ENCODE measurements at places on chromosomes 7 and 10.
A peak's percentile ranks its signal among the peaks of the same experiment; 100 is the strongest.

DNA sequence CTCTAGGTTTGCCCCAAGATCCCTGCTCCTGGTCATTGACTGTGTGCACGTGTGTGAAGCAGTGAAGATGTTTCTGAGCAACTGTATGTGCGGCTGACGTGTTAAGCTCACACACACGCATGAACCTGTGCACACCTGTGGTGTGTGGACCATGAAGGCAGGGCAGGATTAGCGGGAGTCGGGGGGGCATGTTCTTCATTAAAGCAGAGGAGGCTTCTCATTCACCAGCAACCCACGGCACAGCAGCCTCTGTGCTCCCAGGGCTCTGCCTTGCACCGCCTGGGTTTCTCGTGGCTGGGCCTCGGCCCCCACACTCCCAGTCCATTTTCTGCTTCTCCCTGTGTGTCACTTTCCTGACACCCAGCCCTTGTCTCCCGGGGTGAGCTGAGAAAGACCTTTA is 824 bp upstream of the TACR2 start:
- DNase-seq, result no peak

- DNase-seq, result no peak
Observed at GRCh38 chr7:72781631-72782030, 46.4 kb downstream of the TYW1B start.

GRCh38 chr7:32047075-32047474 is 23.1 kb downstream of the PDE1C start:
- DNase-seq, result no peak

DNA sequence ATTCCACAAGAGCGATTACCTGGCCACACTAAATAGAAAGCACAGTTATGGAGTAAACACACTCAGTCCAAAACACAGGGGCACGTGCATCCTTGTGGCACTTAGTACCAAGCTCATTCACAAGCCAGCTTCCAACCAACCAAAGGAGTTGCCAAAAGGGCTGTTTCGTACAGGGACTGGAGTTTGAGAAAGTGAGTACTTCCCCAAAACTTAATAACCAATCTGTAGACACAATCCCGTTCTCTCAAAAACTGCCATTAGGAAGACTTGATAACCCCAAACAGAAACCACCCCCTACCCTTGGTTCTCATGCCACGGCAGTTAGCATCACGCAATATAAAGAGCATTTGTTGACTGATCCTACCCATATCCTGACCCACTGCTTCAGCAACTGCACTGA is 166.2 kb upstream of the ASAH2 start:
- no peak for DNase-seq

DNA sequence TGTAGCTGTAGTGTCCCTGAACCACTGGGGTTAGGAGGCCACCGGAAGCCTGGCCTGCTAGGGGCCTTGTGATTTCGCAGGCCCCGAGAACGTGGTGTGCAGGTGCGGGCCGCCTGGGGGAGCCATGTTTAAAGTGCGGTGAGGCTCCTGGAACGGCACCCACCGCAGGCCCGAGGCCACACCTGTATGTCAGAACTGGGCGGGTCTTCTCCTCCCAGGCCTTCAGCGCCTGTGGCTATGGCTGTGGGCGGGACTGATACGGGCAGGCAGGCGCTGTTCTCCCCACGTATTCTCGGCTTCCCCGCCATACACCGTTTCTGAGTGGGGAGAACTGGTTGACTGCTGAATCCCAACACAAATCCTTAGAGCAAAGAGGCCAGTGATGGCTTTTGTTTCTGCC is 74.8 kb downstream of the DNAJB6 start:
- peak; percentile 47 for DNase-seq

GRCh38 chr7:141785706-141786552 is 4.1 kb upstream of the TAS2R5 start:
- peak; percentile 2 for DNase-seq

GRCh38 chr10:851901-852300 is 79.6 kb downstream of the LARP4B start:
- no peak for DNase-seq

DNA sequence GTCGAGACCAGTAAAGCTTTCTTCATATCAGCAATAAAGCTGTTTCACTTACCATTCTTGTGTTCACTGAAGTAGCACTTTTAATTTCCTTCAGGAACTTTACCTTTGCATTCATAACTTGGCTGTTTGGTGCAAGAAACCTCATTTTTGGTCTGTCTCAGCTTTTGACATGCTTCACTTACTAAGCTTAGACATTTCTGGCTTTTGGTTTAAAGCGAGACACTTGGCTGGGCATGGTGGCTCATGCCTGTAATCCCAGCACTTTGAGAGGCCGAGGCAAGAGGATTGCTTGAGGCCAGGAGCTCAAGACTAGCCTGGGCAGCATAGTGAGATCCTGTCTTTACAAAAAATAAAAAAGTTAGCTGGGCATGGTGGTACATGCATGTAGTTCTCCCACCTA is 15.8 kb downstream of the PLEKHA1 start:
- no peak for DNase-seq

GRCh38 chr10:132383101-132383500 is 13.9 kb upstream of the PWWP2B start:
- DNase-seq, result no peak

GRCh38 chr10:35765066-35765527 is 123.0 kb upstream of the FZD8 start:
- no peak for DNase-seq

DNA sequence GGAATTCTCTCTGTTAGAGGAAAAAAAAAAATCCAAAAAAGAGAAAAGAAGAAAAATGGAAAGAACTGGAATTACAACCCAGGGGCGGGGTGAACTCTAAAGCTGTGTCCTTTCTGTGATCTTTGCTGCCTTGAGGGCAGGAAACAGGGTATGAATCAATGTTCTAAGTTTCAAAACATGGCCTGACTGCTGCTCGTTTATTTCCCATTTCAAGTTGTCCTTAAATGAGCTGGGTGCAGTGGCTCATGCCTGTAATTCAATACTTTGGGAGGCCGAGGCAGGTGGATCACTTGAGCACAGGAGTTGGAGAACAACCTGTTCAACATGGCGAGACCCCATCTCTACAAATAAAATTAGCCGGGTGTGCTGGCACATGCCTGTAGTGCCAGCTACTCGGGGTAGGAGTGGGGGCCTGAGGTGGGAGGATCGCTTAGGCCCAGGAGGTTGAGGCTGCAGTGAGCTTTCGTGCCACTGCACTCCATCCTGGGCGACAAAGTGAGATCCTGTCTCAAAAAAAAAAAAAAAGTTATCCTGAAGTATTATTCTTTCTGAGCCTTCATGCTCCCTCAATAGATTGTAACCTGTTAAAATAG is 24.7 kb upstream of the TFAM start:
- DNase-seq, result no peak

DNA sequence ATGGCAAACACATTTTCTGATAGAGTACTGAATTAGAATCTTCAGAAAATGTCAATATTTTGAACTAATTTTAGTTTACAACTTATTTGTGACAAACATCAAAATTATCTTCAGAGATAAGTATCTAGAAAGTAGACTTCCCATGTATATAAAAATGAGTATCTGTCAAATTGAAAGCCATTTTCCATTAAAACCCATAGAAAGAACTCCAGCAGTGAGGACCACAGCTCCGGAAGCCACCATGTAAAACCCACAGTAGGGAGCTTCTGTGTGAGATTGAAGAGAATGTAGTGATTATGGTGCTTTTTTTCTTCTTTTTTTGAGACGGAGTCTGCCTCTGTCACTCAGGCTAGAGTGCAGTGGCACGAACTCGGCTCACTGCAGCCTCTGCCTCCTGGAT is 687.0 kb downstream of the TYW1 start:
- no peak for DNase-seq

DNA sequence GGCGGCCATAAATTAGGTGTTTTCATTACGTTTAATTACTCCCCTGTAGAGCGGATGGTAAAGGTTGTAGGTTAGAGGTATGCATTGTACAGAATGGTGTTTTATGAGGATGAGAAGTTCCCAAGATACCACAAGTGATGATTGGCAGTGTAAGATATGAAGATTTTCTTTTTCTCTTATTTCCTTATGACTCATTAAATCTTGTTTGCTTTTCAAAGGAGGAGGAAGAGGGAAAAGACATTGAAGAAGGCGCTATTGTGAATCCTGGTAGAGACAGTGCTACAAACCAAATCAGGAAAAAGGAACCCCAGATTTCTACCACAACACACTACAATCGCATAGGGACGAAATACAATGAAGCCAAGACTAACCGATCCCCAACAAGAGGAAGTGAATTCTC is 133.9 kb downstream of the AASS start:
- DNase-seq, result no peak

Data from stimulated activated CD8-positive, alpha-beta memory T cell treated with anti-CD3 and anti-CD28 coated beads, Interleukin-15, amount 100 ng/mL, for 48 hours (primary cell).